ENCODE measurements at places on chromosomes 12 and 14.

DNA sequence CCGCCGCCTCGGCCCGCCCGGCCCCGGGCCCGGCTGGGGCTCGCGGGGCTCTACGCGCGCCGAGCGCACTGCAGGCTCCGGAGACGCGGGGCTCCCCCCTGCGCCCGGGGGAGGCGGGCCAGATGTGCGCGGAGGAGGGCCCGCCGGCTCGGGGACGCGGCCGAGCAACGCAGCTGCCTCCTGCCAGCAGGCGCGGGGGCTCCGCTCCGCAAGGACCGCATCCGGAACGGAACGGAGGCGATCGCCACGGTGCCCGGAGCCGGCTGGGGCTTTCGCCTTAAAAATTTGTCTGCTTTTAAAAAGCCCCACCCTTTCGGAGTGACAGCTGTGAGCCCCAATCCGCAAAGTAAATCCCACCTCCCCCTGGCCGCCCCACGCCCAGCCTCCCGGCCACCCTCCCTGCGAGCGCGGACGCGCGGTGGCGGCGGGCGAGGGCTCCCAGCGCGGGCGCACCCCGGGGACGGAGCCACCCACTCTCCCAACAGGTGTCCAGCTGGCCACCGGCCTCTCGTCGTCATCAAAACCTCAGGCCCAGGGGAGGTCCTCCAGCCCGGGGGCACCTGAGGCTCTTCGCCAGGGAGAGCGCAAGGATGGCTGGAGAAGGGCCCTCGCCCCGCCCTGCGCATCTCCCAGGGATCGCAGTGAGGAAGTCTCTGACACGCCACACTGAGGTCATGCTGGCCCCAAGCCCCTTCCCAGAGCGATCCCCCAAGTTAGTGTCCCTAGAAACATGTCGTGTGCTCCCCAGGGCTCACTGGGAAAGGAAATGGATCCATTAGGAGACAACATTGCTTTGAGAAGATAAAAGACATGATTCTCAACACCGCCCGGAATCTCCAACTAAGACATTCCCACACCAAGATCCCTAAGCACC lies at the start of gene TMEM132D:
Gene TMEM132D, minus strand, starts transcription at position 70 of the 874 bp plus-strand sequence.
- DNase-seq = peak; percentile 21

DNA sequence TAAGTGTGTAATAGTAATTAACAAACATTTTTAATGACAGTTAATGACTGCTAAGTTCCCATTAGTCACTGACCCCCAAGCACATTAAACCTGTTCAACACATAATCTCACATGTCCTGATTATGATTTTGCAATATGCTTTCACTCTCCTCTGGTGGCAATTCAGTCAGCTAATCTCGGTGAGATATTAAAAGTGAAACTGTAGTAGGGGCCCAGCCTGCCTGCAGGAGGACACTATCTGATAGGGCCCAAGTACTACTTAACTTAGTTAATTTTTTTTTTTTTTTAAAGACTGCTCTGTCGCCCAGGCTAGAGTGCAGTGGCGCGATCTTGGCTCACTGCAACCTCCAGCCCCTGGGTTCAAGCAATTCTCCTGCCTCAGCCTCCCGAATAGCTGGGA lies 48.8 kb downstream of the CIT start:
- DNase-seq = no peak

DNA sequence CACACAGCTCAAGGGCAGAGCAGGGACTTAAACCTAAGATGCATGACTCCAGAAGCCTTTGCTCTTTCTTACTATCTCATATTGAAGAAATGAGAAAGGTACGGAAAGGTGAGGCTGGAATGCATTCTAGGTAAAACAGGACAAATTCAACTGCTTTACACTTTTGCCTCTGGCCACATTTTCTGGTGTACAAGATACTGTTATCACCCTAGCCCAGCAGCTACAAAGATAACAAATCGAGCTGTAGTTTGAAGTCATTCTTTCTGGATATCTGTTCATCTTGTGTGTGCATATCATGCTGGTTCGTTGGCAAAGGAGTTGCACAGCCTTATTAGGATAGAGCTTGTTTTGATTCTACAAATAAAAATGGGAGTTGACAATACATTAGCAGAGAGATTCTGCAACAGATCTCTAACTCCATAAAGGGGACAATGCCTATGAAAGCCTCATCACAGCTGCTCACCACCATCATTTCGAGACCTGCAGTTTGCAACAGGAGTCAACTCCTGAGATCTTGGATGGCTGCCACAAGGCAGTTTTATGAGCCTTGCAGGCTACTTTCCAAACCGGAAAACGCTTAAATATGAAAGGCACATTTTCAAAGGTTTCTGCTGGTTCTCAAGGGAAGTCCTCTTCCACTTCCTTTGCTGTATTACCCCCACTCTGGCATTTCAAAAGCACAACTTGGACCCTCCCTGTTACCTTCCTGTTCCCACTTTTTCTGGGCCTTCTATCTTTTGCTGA lies 64.9 kb downstream of the STXBP6 start:
- DNase-seq = no peak

GRCh38 chr14:29857551-29857950 lies 70.1 kb downstream of the PRKD1 start:
- DNase-seq = no peak

GRCh38 chr12:24615967-24616411 lies 332.9 kb downstream of the BCAT1 start:
- DNase-seq = peak; percentile 82

- DNase-seq = no peak
Measured at GRCh38 chr14:36746872-36747271, 85.2 kb downstream of the PAX9 start.

DNA sequence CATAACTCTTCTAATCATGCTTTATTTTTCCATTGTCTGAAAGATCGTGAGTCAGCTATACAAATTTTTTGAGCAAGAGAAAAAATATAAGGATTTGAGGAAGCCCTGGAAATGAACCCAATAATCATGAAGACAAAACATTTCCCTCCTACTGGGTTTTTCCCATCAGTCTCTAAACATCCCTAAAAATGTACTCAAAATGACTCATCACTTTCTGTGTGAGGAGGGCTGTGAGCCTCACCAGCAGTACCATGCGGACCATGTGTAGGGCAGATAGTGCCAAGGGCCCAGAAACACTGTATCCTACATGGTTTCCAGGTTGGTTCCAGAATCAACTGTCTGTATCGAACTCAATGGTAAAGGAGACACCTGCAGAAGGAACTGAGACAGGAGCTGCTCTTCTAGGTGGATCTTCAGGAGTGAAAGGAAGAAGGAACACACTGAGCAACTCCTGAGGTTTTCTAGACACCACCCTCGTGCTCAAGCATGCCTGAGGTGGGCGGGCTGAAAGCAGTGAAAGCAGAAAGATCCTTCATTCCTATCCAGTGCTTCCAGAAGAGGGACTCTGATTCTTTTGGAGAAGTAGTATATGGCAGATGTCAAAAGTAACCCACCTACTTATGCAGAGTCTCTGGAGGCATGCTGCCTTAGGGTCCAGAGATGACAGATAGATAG lies 48.6 kb upstream of the RHOJ start:
- peak; percentile 84 for DNase-seq

DNA sequence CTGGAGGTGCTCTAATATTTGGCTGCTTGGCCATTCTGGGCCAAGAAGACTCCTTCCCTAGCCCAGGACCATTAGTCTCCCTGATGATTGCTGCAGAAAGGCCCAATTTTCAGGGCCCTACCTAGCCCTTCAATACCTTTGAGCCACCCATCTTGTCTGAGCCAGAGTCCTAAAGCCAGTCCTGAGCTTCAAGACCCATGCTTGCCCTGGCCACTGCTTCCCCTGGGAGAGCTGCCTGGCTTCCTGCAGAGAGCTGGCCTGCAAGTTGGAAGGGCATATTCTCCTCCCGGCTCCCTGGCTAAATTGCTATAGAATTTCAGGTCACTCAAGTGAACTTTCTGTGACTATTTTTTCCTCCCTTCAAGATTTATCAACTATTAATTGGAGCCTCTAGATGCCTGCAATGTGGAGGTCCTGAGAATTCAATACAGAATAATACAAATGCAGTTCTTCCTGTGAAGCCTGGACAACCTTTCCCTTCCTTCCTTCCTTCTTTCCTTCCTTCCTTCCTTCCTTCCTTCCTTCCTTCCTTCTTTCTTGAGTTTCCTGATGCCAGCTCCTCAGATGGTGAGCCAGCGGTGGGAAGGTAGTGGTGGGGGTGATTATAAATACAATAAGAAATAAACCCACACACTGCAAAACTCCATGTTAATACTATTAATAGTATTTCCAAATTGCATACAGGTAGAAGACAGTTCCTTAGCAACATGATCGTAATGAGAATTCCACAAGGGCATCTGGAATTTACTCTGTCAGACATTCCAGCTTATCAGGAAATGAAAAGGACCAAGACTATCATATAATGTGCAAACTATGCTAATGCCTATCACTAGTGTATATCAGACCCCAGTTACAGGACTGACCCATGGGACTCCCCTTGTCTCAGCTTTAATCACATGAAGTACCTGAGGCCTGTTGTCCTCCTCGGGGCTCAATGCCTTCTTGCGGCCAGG lies 108.1 kb downstream of the ZFP36L1 start:
- no peak for DNase-seq

DNA sequence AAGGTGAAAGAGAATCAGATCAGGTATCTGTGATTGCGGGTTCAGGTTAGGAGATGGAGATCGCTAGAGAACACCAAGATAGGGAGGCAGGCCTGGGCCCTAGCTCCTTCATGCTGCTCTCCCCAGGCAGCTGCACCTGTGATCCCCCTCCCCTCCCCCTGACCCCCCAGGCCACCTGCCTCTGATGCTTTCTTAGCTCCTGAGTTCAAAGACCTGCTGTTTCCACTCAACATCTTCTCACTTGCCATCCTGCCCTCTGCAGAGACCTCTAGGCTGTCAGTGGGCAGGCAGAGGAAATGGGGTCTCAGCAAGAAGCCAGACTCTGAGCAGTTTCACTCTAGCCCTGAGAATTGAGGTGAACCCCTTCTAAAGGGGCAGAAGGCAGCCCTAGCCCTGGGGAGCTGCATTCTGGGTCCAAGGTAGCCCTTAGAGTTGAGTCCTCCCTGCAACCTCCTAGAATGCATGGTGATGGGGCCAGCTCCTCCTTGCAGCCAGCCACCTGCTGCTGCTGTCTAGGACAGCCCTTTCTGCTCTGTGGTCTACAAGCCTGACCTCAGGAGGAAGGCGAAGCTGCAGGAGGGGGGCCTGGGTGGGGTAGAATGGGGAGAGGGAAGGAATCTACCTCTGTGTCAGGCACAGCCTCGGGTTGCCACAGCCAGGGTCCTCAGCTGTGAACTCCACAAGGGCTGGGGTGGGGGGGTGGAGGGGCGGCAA lies 6.4 kb upstream of the SLC48A1 start:
- DNase-seq = no peak

DNA sequence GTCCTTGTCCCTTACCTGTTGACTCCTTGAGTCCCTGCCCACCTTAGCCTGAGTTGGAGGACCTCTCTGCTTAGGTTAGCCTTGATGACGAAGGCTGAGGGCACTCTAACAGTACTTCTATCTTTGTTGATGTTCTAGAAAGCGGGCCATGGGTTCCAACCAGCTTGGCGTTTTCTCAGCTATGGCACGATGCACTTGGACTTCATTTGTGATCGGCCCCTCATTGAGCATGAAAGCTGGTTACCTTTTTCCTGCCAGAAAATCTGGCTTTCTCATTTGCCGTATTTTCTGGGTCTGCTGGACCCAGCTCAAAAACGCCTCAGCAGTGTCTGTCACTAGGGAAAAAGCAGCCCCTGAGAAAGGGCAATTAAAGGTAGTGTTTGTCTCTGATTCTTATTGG lies 290.8 kb downstream of the EMP1 start:
- no peak for DNase-seq

DNA sequence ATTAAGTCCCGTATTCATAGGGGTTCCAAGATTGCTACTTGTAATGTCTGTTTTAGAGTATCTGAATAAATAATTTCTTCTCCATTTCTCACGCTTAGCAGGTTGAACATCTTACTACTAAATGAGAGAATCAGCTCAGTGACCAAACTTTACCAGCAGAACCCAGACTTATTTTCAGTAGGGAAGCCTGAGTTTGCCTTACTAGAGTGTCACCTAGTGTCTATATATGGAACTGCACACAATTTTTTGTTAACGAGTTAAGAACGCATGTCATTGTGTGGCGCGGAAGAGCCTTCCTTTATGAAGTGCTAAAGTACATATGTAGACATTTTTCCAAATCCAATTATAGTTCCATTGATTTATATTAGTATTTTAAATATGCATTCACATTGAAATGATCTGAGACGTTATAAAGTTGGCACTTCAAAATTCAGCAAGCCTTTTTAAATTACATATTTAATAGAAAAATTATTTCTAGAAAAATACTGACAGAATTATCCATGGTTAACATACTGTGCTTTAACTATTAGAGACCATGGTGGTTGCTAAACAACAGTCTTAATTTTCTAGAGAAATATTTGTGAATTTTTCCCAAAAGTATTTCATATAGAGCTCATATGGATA lies 88.3 kb downstream of the RPS29 start:
- peak; percentile 45 for DNase-seq
